ENCODE measurements at places on chromosomes 1 and 21.

DNA sequence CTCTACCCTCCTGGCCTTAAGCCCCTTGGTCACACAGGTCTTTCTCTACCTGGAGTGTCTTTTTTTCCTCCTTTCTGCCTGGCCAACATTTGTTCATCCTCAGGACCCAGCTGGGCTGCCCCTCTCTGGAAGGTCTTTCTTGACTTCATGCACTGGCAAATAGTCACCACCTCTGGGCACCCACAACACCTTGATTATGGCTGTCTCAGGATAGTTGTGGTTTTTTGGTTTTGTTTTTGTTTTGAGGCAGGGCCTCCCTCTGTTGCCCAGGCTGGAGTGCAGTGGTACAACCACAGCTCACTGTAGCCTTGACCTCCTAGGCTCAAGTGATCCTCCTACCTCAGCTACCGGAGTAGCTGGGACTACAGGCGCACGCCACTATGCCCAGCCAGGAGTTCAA is 10.8 kb downstream of the RPS6KA1 start:
- no peak for DNase-seq

DNA sequence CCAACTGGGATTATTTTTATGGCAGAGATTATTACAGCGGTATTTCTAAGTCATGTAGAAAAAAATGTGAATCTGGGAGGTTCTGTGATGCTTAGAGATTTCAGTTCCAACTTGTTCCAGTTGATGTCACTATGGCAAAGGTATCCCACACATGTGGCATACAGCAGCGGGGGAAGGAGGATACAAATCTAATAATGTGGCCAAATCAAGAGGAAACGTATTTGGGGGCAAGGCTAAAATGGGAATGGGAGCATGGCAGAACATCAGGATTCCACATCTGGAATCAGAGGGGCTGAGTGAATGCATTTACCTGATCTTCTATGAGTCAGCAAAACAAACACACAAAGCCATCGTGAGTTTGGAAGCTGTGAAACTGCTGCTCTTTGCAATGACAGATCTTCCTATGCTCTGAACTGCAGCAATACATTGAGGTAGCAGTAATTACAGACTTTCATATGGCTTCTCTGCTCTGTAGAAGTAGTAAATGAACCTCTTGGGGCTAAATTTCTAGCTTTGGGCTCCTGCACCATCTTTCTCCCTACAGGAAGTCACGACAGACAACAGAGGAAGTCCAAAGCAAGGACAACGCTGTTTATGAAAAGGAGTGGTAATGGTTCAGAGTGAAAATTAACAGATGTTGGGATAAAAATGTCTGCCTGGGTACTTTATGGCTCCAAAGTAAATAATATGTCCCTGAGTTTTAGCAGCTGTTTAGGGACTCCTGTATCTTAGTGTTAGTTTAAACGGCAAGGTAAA is 55.5 kb downstream of the GABPA start:
- peak; percentile 3 for DNase-seq

DNA sequence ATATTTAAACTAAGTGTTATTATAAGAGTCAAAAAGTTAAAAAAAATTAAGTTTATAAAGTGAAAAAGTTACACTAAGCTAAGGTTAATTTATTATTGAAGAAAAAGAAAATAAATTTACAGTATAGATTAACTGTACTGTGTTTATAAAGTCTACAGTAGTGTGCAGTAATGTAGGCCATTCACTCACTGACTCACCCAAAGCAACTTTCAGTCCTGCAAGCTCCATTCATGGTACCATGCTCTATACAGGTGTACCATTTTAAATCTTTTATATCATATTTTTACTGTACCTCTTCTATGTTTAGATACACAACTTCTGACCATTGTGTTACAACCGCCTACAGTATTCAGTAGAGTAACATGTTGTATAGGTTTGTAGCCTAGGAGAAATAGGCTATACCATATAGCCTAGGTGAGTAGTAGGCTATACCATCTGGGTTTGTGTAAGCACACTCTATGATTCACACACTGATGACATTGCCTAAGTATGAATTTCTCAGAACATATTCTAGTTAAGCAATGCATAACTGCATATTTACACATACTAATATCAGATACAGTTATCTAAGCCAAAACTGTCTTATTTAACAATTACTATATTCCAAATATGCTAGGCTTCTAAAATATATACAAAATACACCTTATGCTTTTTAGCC is 80.6 kb upstream of the GFI1 start:
- DNase-seq: no peak

GRCh38 chr1:154729577-154729976 is 121.6 kb upstream of the ADAR start:
- no peak for DNase-seq

- DNase-seq: peak; percentile 45
These were observed at the start of gene NBL1 for GRCh38 chr1:19643602-19644394. Gene NBL1, plus strand, starts transcription at chr1:19644311. Its CDS starts 10,720 bp downstream, at chr1:19655031.

DNA sequence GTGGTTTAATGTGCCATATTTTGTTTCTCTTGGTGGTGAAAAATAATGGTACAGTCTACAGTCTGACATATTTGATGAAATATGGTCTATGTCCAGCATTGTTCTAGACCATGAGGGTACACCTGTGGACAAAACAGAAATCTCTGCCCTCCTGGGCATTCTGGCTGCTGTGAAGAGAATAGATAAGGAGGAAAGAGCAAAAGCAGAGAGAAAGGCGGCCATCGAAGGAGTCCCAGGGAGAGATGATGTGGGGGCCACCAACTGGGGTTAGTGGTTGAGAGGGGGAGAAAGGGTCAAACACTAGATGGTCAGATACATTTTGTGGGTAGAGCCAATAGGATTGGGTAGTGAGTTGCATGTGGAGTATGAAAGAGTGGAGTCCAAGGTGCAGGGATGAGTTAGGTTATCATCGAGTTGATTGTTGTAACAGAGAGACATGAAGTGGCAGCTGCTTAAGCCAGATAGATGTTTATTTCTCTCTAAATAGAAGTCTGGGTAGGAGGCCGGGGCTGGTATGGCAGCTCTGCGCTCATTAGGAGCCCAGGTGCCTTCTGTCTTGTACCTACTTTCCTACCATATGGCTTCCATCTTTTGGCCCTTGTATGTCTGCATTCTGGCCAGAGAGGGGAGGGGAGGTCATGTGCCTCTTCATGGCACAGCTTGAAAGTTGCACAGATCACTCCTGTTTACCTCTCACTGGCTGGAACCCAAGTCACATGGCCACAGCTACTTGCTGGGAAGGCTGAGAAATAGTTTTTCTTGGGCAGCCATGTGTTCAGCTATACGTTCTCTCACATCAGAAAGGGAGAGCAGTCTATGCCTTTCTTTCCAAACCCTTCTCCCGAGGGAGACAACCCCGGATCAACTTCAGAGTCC is 13.0 kb downstream of the UBE4B start:
- DNase-seq: no peak

- no peak for DNase-seq
These were observed 1351.7 kb downstream of the MRPL39 start for GRCh38 chr21:24255591-24255990.

GRCh38 chr1:235009074-235009473 is 119.6 kb downstream of the TOMM20 start:
- no peak for DNase-seq

DNA sequence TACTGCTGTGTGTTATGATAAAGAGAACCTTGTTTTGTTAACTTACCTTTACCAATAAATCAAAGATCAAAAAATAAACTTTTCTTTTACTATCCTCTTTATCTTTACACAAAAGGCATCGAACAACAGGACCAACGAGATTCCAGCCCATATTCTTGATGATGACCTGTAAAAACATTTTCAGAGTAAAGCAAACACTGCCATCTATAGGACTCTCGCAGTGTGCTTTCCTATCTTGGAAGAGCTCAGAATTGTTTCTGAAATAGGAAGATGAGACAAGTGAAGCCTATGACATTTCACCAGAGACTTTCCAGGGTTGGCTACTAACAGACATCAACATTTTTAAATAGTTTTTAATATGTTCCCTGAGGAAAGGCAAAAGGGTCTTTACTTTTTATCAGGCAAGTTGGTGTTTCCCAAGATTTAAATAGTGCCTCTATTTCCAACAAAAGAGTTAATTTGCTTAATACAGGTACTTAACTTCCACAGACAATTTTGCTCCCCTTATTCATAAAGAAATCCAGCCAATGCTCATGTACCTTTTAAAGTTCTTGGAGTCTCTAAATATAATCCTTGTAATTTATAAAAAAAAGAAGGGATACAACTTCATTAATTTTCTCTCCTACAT is 7.3 kb downstream of the GLMN start:
- DNase-seq: peak; percentile 59

- no peak for DNase-seq
These were observed 28.5 kb downstream of the KCND3 start for GRCh38 chr1:111961016-111961415.

DNA sequence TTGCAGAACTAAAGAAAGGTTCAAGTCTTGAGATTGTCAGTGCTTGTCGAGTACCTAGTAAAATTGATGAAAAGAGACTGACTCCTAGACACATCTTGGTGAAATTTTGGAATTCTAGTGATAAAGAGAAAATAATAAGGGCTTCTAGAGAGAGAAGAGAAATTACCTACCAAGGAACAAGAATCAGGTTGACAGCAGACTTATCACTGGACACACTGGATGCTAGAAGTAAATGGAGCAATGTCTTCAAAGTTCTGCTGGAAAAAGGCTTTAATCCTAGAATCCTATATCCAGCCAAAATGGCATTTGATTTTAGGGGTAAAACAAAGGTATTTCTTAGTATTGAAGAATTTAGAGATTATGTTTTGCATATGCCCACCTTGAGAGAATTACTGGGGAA is 16.3 kb downstream of the L1TD1 start:
- no peak for DNase-seq

GRCh38 chr1:65881067-65881594 is 88.4 kb downstream of the PDE4B start:
- DNase-seq: no peak

DNA sequence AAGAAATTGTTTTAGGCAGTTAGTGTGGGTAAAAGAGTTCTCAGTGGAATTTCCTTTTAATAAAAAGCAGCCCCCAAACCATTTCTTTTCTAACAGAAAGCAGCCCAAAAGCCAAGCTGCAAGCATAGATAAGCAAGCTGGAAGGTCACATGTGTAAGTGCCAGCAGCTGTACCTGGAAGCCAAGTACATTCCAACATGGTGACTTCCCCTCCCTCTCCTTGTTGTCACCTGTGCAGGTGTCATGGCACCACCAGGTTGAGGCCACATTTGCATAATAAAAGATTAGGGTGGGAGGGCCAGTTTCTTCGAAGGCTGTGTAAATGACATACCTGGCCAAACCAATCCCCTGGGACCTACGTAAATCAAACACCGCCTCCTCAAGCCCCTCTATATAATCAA is 240.3 kb upstream of the RAB4A start:
- DNase-seq: no peak

DNA sequence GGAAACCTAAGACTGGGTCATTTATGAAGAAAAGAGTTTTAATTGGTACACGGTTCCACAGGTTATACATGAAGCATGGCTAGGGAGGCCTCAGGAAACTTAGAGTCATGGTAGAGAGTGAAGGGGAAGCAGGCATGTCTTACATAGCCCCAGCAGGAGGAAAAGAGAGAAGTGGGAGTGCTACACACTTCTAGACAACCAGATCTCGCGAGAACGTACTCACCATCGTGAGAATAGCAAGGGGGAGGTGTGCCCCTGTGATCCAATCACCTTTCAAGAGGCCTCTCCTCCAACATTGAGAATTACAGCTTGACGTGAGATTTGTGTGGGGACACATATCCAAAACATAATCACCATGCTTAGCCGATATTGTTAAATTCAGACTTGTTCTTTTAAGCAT is 62.8 kb downstream of the DYRK1A start:
- DNase-seq: no peak

- DNase-seq: no peak
These were observed 251.2 kb downstream of the ZNF326 start for GRCh38 chr1:90246069-90246468.

DNA sequence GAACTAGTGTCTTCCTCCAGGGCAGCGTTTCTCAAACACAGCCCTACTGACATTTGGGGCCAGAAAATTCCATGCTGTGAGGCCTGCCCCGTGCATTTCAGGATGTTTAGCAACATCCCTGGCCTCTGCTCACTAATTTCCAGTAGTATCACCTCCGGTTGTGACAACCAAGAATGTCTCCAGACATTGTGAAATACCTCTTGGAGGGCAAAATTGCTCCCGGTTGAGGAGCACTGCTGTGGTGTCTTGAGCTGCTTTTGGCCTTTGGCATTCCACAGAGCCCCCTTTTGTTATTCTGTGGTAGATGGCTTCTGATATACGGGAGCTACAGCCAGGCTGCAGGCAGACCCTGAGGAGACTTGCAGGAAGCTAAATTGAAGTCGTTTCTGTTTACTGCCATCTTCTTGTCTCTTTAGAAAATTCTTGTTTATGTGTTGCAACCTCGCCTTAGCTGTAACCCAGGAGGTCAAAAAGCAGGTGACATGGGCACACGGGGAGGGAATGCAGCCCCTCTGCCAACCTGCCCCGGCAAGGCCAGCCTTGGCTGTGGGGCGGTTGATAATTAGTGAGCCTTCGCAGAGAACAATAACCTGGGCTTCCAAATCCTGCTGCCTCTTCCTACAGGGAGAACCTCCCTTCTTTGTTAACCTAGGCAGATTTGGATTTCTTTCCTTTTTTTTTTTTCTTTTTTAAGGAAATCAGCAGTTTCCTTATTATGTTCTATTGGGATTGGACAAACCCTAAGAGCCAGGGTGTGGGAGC is 74.7 kb upstream of the AKT3 start:
- DNase-seq: peak; percentile 64

DNA sequence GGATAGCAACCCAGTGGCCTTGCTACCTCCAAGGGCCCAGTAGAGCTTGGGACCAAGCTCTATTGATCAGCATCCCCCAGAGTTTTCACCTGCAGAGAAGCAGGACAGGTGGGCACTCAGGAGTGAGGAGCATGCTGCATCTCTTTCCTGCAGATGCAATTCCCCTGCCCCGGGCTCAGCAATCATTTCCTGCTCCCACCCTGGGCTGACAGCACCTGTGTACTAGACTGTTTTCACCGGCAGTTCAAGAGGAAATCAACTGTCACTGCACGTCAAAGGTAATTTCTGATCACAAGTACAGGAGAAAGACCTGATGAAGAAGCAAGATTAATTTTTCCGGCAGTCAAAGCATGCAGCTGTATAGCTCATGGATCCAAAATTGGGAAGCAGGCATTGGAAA is 8.8 kb upstream of the NT5C1A start:
- DNase-seq: no peak

DNA sequence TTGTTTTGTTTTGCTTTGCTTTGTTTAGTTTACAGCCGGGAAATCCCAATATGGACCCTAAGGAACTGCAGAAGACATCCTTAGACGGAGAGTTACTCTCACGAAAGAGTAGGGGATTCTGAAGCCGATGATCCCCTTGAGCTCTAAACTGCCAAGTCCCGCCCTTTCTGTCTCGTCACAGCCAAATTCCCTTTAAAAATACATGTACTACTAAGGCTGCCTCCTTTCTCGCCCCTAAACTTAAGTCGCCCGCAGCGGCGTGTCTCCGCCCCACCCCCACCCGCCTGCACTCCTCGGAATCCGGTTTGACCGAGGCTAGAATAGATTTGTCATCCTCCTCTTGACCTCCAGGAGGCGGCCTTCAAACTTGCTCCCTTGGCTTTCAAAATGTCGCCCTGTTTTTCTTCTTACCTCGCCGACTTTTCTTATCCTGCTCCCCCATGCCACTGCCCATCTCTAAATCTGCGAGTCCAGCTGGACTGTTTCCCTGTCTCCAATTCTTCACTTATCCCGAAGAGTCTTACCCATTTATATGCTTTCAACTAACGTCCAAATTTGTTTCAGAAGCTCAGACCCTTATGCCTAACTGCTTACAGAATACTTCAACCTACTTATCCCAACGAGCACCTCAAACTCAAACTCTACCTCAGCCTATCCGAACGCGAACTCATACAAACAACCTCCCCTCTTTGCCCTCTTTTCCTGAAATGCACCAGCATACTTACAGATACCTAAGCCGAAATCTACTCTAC is 10.9 kb upstream of the BOLA1 start:
- DNase-seq: peak; percentile 73

GRCh38 chr1:207903767-207904166 is 7.2 kb downstream of the CD34 start:
- DNase-seq: no peak
